ENCODE measurements at places on chromosomes 12 and 14. TPM values are rescaled to one million over a fixed set of nuclear protein-coding genes. Genes with fewer than 3 reads are reported as not detected.

GRCh38 chr14:82872494-82872893 is 1338.8 kb upstream of the SEL1L start:
- no peak for DNase-seq

Gene CAPZA3
- total RNA-seq, result 0.99 TPM

Gene SYT10
- total RNA-seq, result 0.06 TPM

Gene KCNH3
- total RNA-seq, result 0.17 TPM

Gene PGAM5
- total RNA-seq, result 54.6 TPM

Gene GLI1
- total RNA-seq, result 13.4 TPM

DNA sequence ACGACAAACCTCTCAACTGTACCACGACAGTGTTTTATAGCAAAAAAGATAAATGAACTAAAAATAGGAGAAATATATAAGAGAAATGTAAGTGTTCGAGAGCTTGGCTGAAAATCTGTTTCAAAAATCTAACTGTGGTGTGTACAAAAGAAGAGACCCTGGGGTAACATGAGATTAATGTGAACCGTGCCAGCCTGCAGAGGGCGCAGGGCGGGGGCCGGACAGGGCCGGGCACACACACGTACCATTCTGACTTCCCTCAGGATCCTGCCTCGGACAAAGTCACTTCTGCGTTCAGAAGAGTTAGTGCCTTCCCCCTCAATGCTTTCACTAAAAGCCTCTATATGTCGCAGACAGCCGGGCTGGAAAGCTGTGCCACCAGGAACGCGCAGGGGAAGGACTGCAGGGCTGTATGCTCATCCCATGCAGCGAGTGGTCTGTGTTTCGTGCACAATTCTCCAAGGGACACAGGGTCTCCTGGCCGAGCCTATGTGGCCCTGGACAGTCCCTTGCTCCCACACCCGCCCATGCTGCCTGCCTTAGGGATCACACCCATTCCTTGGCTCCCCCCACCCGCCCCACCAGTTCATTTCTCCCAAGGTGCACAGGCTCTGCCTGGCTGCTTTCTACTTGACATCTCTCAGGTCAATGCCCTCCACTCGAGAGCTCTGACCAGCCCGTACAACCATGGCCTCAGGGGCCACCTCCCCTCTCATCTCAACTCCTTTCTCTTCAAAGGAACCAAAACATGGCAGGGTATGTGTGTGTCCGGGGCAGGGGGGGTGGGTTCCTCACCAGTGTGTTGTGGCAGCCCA is 8.5 kb downstream of the CDCA4 start:
- DNase-seq, result no peak

Gene GPR84
- total RNA-seq, result not detected

DNA sequence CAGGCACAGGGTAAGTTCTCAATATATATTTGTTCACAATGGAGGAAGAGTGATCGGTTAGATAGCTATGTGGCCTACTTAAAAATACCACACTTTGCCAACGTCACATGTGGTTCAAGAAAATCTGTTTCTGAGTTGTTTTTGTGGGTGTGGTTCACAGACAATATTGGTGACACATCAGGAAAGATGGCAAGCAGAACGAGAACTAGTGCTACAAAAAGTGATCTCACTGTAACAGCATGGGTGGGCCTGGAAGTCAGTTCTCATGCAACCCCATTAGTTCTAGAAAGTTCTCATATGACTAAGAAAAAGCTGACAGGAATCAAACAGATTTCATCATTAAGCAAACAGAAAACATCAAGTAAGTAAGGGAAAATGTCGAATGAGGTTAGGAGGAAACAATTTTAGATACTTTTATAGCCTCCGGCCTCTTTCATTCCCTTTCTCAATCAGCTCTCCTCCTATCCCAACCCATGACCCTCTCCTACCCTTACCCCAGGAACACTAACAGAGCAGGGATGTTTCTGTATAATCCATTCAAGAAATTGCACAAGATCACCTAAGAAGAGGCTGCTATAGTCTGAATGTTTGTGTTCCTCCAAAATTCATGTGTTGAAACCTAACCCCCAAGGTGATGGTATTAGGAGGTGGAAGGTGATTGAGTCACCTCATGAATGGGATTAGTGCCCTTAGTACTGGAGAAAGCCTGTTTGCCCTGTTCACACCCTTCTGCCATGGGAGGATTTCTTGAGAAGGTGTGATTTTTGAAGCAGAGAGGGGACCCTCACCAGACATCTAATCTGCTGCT is 15.5 kb upstream of the NTN4 start:
- DNase-seq, result no peak

Gene GUCY2C
- 1.3 TPM for total RNA-seq

DNA sequence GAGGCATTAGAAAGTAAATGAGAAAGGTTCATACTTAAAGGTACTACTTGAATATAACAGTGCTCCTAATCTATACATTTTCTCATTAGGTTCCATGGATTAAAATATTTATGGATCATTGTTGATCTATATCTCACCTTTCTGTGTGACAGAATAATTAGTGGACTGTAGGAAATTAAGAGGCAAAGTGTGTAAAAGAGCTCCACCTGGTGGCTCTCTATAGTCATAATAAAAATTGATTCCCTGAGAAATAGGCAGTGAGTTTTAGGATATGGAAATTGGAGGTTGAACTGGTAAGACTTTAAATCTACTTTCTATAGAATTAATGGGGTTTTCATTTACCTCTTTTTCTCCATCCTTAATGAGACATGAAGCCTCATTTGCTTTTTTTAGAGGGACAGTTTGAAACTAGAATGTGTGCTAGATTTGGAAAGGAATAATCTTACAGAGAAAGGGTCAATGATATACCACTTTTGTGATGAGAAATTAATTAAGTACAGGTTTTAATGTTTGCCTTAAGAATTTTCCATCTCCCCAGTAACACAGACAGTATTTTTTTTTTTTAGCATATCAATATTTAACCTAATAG is 11.8 kb upstream of the DERA start:
- no peak for DNase-seq

DNA sequence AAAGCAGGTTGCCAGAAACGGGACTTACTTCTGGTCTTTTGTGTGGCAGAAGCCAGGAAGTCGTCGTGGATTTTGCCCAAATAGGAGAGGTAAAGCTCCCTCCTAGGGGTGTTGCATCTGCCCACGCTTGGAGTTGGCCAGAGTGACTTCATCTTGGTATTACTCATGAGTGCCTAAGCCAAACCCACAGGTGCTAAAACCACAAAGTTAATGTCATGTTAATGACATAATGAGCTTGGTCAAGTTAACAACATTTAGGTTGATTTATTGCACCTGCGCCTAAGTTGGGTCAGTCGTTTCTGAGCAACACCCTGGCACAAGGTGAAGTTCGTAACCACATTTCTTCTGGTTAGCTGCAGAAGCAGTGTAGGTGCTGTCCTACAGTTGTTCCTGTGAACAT is 225.2 kb downstream of the FUT8 start:
- DNase-seq, result no peak

Gene DAO
- total RNA-seq, result not detected

Gene EFS
- total RNA-seq, result 58.7 TPM

DNA sequence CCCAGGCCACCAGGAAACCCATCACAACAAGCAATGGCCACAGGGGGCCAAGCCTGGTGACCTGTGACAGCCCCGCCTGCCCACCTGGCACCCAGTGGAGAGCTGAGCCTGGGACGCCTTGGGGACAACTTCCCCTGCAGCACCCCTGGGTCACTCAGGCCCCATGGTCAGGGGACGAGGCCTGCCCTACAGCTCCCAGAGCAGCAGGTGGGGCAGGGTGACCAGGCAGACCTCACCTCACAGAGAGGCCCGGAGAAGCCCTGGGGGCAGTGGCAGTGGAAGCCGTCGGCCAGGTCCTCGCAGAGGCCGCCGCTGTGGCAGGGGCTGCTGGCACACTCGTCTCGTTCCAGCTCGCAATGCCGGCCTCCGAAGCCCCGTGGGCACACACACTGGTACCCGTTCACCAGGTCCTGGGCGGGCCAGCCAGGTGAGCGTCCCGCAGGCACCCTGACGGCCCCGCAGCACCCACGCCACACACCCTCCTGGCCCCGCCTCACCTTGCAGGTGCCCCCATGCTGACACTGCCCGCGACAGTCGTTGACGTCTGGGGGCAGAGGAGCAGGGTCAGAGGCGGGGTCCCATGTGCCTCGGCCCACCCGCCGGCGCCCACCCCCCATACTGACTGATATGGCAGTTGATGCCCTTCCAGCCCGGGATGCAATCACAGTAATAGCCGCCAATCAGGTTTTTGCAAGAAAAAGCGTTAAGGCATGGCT is 18.1 kb downstream of the JAG2 start:
- no peak for DNase-seq

Gene PLD4
- total RNA-seq, result 1.4 TPM

Gene DIO3
- 3.0 TPM for total RNA-seq

Gene C12orf54
- total RNA-seq, result not detected

All from lower leg skin (tissue), 4 donors.